ENCODE measurements at places on chromosomes 6 and 20.

DNA sequence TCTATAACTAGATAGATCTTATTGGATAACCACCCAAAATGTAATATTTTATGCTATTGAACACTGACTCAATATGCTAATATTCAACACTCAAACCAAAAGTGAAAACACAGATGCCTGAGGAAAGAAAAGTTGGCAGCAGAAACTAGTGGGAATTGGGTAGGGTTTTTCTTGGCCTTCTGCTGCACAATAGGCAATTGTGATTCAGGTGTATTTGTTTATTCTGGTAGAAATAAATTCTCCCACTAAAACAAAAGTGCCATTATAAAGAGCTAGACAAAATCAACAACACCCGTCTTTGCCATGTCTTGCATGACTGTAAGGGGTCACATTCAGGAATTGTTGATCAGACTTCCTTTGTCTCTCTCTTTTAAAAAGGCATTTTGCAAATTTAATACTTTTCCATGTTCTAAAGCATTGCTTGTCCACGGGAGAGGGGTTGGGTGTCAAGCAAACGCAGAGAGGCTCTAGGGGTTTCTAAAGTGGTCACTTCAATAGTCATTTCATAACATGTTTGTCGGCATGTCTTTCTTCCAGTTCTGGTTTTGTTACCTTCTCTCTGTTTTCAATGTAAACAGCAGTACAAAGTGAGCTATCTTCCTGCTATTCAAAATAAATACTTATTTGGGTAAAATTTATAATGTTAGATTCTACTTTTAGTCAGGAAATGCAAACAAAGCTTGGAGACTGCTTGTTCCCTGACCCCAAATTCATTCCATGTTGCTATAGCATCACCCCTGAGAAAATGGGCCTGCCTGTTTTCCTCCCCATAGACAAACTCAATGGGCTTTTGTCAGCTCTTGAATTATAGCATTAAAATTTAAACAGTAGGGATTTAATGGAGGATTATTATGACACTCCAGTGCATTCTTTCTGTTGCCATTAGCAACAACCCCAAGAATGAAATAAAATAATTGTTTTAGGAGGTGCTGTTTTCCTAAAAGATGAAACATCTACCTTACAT is 217.0 kb upstream of the CCN2 start:
- DNase-seq = peak; percentile 22

DNA sequence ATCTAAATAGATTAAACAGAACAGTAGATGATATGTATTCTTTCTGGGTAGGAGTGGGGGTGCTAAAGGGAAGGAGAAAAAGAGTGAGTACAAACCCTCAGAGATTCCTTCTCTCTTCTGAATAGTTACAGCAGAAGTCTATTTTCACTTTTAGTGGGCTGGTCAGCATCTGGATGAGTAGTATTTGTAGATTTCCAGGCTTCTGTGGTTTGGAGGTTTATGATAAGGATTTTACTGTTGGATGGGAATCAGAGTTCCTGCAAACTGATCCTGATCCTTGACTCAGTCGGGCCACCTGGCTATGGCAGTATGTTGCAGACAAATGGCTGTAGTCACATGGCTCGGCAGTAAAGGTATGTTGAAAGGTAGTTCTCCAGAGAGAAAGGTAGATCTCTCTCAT is 84.3 kb upstream of the IFNGR1 start:
- no peak for DNase-seq

- no peak for DNase-seq
Measured at GRCh38 chr6:161598896-161599295, 325.0 kb upstream of the AGPAT4 start.

- DNase-seq = no peak
Measured at GRCh38 chr6:81708113-81708699, 44.3 kb downstream of the TENT5A start.

DNA sequence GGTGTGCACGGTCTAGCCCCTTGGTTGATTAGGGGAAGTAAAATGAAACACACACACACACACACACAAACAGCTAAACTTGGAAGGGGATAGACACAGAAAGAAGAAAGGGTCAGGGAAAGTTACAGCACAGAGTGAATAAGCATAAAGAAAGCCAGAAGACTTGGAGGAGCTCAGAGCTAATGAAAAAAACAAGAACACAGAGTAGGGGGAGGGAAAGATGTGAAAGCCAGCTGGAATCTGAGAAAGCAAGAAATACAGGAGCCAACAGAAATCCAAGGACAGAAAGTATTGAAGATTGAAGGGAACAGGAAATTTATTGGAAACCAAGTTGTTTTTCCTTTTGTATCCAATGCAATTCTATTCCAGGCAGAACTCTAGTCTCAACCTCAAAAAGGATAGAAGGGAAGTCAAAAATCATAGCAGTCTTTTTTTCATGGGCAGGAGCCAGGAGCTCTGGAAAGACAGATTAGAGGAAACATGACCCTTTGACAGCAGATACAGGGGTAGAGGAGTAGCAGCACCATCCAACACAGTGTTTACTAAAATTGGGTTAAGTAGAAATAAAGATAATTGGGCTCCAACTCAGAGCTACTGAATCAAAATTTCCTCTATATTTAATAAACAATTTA is 10.1 kb downstream of the HMGCLL1 start:
- no peak for DNase-seq

DNA sequence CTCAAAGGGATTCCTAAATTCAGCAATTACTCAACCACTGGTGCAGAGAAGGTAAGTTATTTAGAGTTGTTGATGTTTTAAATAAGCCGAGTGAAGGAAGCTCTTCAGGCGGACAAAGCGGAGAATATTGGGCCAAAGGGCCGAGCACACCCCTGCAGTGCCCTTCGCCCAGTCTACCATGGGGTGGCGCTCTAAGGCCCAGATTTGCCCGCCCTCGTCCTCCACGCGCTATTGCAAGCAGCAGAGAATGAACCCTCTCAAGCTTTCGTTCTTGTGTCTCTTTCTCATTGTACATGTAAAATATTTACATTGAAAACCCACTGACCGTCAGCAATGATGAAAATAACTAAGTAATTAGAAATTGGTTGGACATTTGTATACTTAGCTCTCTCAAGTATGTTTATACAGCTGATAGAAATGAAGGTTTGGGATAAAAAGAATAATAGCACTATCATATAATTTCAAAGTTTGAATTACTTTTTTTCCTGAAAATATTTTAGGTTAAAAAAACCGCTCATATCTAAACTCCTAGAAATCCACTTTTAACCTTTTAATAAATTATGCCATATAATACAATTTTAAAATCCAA is 195.0 kb upstream of the CEP162 start:
- DNase-seq = peak; percentile 33

DNA sequence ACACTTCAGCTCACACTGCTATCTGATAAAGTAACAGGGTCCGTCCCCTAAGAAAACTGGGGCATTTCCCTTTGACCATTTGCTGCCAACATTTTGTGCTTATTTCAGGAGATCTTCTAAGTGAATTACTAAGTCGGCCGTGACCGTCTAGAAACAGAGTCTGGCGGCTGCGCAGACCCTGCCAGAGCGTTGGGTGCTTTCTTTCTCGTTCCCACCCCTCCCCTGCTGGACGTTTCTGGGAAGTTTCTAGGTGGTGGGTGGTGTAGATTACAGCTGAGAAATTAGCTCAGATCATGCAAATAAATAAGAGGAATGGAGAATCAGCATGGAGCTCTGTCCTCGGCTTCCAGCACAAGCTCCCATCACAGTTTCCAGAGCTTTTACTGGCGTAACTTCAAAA is 128.1 kb downstream of the MYLK4 start:
- no peak for DNase-seq

DNA sequence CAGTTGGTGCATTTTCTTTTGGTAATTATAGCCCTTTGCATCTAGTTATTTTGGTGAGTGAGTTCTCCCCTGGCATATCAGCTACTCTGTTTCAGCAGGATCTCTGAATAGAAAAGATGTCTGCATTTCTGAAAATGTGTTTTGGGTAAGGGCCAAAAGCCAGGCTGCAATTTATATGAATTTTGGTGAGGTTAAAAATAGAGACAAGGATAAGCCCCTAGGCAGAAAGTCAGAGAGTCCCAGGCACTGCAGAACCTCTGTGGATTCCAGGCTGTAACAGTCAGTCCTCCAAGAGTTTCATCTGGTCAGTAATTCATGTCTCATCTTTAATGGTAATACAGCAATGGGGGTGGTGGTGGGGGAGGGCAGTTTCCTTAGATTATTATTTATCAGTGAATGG is 53.0 kb downstream of the HDGFL1 start:
- no peak for DNase-seq

GRCh38 chr20:35514371-35514932 is 15.0 kb downstream of the C20orf173 start:
- no peak for DNase-seq

DNA sequence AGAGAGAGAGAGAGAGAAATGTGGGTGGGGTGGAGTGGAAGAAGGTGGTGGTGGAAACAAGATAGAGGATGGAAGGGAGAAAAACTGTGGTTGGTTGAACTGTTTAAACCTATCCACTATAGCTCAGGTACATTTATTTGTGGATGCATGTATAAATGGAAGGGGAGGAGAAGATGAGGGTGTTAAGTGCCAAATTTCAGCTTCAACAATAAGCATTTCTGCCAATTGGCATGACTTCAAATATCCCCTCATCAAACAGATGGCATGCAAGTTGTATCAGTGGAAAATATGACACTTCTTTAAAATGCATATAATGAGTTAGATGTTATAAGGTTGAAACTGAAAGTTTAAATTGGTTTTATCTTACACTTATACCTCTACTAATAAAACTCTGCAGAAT is 216.1 kb downstream of the LMBRD1 start:
- DNase-seq = no peak

GRCh38 chr6:134821397-134821796 is 128.5 kb downstream of the ALDH8A1 start:
- DNase-seq = no peak

DNA sequence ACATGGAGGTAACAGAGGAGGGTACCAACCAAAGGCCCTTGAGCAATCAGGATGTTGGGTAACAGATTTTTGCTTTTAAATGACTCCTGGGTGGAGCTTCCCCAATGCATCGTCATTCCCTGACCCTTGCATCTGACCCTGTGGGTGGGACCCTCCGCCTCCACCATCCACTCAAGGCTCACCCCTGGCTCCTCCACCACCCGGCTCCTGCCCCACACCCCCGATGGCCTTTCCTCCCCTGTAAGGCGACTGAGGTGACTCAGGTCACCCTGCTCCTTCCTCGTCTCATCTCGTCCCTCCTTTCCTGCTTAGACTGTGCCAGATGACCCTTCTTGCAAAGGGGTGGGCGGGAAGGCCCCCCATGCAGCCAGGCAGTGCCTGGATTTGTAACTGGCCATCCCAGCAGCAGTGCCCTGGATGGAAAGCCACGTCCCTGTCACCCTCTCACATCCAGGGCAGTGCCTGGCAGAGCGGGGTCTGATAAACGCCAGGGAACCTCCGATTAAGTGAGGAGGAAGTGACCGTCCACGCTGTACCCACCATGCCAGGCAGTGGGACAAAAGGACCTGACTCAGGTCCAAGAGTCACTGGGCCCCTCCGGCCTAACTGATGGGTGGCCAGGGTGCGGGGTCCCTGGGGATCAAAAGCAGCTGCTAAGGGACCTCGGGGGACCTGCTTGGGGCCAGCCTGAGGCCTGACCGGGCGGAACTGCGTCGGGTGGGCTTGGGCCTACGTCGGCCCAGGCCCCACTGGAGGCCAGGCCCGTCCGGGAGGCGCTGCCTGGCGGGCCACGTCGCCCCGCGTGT is 624 bp upstream of the NPEPL1 start:
- no peak for DNase-seq

DNA sequence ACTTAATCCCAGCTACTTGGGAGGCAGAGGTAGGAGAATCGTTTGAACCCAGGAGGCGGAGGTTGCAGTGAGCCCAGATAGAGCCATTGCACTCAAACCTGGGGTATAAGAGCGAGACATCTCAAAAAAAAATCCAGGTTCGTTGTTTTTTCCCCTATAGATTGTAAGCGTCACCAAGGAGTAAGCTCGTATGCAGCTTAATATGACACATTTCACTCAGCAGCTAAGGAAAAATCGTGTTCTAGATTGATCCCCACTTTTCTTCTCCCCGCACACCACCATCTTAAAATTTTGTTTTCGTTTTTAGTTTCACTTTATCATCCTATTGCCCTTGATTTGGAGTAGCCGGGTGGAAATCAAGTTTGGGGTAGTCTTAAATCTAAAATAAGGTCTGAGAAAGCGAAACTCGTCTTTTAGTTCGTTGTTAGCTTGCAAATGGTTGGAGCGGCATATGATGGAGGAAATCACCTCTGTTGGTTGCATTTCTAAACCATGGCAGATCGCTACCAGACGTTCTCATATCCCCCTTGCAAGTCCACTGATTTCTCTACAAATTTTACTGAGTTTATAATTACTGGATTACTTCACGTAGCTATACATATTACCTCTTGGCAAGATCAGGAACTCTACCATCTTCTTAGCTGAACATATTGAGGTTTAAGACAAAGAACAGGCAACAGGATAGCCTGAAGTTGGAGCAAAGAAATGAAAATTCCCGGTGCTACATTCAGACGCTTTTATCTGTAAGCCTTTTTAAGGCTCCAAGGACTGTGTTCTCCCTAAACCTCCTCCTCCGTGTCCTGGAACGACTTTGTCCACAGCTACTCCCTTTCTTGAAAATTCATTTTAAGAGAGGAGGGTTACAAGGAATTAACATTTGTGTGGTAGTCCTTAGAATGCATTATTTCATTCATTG is 91.1 kb upstream of the BTN3A2 start:
- no peak for DNase-seq

DNA sequence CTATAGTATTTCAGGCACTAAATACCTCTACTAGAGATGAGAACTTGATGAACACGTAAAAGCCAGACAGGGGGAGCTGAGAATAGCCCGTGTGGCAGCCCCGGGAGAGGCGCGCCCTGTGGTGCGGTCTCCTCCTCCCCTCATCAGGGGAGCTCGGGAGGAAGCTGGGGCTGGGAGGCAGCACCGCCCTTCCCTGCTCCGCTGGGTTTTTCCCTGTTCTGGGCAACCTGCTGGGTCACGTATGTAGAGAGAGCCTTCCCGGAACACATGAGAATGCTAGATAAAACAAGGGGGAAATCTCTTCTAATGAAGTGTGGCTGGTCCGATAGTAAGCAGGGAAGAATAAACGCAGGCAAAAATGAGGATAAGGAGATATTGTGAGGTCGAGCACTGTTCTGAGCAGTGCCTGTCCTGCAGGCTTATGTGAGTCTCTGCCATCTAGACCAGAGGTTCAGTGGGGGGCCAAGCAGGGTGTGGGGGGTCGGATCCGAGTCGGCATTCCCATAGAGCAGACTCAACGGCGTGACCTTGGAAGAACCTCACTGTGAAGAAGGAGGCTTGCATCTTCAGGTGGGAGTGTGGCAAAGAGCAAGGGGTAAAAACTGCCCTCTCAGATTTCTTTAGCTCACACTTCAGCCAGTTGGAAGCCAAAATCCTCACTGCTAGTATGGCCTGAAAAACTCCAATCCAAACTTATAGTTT is 13.4 kb upstream of the RPS6KA2 start:
- no peak for DNase-seq

DNA sequence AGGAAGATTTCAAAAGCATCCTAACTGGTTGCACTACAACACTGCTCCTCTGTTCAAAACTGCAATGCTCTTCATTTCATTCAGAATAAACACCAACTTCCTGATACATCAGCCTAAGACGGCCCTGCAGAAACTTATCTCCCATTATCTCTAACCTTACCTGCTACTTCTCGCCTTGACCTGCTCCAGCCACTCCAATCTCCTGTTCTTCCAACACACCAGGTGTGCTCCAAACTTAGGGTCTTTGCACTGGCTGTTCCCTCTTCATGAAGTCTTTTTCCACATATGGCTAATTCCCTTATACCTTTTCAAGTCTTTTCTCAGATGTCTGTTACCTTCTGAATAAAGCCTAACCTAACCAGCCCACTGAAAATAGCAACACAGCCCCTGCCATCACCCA is 32.1 kb downstream of the PHIP start:
- no peak for DNase-seq
